Activated CD8-positive, alpha-beta T cell treated with anti-CD3 and anti-CD28 coated beads, Interleukin-2, amount 10 ng/mL, durations not matched to agents 7 days and 5 days (primary cell): ENCODE measurements at places on chromosomes 7 and 10.

GRCh38 chr7:105623378-105623777, 42.1 kb upstream of the EFCAB10 start:
- no peak for DNase-seq

DNA sequence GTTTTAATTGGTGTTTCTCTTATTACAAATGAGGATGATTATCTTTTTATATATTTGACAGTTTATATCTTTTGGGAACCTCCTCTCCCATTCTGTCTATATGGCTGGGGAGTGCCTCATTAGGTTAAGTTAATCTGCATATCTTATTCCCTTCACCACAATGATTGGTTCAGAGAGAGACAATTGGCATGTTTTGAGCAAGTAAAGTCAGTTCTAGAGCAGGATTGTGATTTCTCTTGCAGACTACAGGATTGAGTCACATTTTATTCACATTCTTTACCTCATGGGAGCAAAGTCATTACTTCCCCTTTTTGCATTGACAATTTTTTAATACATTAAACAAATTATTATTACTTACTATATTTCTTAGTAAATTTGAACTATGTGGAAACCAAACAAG, 345.6 kb downstream of the MDFIC start:
- DNase-seq = no peak

GRCh38 chr10:6018422-6018821, 41.1 kb upstream of the IL15RA start:
- peak; percentile 12 for DNase-seq

- DNase-seq = no peak
Measured at GRCh38 chr7:48049850-48050249, 14.5 kb downstream of the C7orf57 start.

DNA sequence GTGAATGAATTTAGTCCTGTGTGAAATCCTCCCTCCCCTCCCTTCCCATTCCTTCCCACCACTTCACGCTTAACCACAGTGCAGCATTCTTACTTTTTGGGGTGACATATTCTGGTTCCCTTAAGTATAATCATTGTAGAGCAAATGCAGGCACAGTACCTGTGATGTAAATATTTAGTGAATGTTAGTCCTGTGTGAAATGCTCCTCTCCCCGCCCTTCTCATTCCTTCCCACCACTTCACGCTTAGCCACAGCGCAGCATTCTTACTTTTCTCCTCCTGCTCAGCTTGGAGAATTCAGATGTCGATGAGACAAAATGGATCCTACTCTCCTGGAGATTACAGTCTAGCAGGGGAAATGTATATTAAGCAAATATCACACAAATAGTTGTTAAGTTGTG, 258.8 kb downstream of the EXOC4 start:
- no peak for DNase-seq

GRCh38 chr7:13641714-13642113, 347.8 kb downstream of the ETV1 start:
- DNase-seq = no peak

DNA sequence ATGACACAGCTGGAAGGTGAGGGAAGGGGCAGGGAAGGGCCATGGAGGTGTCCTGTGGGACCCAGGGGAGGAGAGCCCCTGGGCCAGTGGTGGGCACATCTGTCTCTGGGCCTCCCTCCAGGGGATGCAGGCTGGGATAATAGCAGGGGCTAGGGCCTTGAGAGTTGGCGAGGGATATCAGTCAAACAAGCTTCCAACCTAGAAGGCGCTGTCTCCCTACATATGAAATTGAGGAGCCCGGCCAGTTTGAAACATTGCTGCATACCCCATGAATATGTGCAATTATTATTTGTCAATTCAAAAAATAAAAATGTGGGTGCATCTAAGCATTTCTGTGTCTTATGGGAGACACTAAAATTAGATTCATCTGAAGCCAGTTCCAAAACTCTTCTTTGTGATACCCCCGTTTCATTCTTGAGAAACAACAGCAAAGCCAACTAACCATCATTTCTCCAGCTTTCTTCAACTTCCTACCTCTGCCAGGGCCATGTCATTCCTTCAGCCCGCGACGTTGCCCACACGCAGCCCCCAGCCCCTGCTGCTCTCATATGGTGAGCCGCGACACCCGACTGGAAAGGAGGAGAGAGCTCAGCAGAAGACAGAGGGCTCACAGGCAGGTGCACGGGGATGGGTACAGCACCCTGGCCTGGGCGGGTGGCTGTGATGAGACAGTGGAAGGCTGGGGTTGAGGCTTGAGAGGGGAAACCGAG, 418.7 kb downstream of the GLRX3 start:
- DNase-seq = no peak
